ENCODE measurements at places on chromosomes 7 and 10.

GRCh38 chr10:48799341-48800006, 114.8 kb downstream of the WDFY4 start:
- no peak for DNase-seq

DNA sequence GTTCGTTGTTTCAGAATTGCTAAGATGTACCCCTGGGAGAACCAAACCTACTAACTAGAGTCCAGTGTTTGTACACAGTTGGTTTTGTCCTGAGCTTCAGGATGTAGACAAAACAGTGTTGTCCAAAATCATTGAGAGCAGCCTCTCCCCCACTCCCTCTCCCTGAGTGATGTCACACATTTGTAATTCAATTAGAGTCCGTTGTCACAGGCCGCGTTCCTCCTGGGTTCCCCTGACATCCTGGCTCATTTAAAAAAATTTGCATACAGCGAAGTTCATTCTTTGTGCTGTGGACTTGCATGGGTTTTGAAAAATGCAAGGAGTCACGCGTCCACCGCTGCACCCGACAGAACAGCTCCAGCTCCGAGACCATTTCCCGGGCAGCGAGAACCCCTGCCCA, 10.3 kb downstream of the GRIFIN start:
- no peak for DNase-seq

DNA sequence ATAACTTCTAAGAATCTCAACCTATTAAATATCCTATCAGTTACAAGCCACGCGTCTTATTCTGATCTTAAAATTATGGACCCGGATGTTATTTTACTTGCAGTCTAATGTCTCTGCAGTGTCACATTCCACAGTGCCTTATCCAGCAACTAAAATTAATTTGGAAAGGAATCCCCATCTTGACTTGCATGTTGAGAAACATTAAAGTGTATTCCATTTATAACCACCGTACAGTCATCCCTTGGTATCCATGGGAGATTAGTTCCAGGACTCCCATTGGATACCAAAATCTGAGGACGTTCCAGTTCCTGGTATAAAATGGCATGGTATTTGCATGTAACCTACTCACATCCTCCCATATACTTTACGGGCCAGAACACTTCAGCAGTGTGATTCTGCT, 194.7 kb downstream of the ARHGAP21 start:
- DNase-seq: no peak

GRCh38 chr10:25531457-25532061, 356.8 kb downstream of the GPR158 start:
- no peak for DNase-seq

DNA sequence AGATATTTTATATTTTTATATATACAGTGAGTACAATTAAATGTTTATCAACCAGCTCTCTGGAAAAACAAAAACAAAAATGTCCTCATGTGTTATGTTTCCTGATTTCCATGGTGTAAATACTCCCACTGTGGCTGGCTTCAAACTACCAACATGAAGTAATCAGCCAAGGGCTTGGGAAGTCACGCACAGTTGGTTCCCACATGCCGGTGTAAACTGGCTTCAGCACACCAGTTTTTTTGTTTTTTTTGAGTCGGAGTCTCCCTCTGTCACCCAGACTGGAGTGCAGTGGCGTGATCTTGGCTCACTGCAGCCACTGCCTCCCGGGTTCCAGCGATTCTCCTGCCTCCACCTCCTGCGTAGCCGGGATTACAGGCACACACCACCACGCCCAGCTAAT, 11.8 kb downstream of the OSBPL3 start:
- DNase-seq: no peak

- no peak for DNase-seq
These were observed 17.6 kb downstream of the BCCIP start for GRCh38 chr10:125840955-125841354.

DNA sequence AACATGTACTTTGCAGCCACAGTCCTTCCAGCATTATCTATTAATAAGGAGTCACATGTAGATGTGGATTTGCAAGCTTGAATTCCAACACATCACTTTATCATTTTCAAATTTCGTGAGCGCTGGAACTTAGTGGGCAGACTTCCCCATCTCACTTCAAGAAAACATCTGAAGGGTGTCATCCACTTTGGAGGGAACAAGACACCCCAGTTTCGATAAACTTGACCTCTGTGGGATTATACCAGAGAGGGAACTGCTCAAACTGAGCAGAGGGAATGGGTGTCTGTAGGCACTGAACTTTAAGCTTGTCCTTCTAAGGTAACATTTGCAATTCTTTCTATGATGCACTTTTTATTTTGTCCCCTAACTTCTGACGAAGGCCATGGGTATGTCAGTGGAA, 27.5 kb downstream of the ADRB1 start:
- no peak for DNase-seq

DNA sequence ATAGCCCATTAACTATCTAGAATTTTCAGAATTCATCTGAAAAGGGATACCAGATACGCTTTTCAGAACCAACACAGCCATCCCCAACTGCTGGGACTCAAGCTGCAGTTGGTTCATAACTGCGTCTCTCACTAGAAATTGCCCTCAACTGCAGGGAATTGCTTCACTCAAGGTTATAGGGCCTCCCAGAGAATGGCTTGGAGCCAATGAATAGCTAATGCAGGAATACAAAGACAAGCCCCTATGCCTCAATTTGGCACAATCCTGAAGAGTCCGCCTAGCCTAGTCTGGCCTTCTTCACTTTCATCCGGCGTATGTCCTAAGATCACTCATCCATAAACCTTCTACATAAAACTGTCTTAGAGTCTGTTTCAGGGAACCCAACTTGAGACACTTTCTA, 164.0 kb downstream of the SKAP2 start:
- DNase-seq: no peak

DNA sequence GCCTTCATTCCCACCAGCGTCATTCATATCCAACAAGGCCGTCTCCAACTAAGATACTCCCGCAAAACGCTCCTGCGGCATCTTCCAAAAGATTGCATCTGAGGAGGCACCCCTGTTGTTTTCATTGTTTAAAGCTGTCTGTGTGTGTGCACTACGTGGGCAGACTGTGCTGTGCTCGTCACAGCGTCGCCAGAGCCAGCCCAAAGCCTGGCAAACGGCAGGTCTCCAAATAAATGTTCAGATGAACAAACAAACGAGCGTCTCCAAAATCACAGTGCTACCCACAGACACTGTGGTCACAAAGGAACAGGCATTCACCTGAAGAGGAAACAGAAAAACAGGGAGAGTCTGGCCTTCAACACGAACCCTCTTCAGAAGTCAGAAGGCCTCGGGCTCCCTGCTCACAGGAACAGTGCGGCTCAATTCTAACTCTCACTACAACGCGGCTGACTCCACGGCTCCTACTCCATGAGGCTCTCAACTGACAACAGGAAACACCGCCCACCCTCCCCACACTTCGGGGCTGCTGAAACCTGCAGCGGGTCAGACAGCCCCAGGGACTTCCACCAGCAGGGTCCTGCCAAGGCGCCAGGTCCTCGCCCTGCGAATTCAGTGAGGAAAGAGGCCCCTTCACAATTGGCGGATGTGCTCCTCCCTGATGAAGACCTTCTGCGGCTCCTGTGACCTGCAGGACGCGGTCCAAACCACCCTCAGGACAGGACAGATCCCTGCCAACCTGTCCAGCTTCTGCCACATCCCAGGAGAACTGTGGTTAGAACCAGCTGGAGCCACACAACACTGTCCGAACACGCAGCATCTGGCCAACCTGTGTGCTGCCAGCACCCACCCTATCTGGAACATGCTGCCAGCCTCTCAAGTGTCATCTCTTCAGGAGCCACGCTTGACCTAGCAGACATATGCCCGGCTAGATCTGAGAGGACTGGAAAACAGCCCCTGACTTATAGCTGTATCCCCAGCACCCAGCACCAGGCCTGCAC, 36.1 kb downstream of the MAD1L1 start:
- DNase-seq: no peak

DNA sequence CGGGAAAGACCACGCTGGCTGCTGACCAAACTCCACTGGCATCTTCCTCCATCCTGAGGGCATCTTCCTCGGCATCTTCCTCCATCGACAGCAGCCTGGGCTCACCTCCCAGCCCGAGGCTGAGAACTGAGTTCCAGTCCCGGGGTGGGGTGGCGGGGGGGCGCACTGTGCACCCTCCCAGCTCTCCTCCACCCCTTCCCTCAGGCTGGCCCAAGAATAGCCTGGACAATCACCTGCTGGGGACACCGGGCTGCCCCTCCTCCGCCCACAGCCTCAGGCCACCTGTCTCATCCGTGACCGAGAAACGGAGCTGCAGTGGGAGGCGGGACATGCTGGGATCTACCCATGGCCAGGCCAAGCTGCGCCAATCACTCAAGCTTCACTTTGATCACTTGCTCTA, 37.2 kb downstream of the DIP2C start:
- no peak for DNase-seq

DNA sequence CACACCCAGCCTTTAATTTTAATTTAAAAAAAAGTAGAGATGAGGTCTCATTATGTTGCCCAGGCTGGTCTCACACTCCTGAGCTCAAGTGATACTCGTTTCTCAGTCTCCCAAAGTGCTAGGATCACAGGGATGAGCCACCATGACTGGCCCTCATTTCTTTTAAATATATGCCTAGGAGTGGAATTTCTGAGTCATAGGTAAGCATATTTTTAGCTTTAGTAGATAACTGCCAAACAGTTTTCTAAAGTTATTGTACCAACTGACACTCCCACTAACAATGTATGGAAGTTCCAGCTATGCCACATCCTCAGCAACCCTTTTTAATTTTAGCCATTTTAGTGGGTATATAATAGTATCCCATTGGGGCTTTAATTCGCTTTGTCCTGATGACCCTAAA, 13.8 kb upstream of the PPIF start:
- no peak for DNase-seq

DNA sequence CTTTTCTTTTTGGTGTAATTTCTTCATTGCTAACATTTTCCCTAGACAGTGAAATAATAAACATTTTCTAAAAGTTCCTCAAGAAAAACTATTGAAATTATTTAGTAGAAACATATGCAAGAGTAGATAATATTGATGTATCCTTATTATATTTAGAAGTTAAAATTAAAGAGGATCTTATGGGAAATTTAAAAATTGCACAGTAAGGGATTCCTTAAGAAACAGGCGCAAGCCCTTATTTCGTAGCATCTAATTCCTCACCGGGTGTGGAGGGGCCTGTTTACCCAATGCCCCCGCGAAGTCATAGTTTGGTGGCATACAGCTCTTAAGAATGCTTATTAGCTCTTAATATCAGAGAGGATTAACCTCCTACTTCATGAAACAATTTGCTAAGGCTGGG, 467.1 kb downstream of the DNAJB6 start:
- DNase-seq: no peak

DNA sequence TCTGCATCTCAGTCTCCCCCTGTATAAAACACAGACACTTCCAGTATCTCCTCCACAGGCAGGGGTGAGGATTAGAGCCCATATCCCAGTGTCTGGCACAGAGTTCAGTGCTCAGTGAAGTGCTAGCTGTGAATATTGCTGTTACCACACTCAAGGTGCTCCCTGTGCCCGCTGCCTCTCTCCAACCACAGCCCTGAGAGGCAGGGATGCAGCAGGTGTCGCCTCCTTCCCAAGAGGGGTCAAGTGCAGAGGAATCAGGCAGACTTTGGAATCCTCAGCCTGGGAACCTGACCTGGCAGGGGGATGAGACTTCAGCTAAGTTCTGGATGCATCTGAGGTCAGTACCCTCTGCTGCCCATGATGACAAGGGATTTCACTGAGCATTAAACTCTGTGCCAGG, 163.1 kb downstream of the GFRA1 start:
- no peak for DNase-seq

DNA sequence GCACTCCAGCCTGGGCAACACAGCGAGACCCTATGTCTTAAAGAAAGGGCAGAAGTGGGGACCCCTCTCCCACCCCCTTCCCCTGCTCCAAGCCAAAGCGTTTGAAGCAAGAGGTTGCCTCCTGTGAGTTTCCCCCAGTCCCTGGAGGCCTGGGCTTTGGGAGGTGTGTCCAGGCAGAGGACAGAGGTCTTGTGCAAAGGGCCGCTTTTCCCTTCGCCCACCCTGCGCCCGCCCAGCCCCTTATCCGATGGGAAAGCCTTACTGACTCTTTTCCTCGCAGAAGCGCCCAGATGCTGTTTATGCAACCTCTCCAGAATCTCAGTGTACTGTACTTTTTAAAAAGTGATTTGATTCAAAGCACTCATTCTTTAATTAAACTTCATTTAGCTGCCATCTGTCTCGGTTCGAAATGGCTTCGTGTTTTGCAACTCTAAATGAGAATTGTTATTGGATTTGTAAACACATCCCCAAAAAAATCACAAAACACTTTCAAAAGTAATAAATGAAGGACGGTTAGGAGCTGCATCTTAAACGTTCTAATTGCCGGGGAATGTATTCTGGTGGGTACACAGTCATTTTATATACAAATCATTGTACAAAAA, 50.5 kb upstream of the GTF2I start:
- DNase-seq: no peak

GRCh38 chr10:122376364-122376961, 2.0 kb downstream of the PLEKHA1 start:
- no peak for DNase-seq

GRCh38 chr10:133529576-133529946, 2.4 kb downstream of the CYP2E1 start:
- no peak for DNase-seq

DNA sequence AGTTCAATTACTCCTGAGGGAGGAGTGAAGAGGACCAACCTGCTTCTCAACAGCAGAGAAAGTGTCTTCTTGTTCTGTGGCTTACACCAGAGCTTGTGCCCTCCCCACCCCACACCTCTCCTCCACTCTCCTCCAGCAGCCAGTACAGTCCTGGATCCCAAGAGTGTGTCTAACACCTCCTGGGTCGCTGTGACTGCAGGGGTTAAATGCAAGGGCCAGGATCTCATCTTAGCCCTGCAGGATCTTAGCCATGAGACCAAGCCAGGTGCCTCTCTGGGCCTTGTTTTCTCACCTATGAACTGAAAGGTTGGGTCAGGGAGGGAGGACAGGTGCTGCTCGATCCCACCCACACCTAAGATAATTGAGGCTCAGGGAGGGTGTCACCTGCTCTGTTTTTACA, 34.5 kb upstream of the MSRB2 start:
- no peak for DNase-seq

DNA sequence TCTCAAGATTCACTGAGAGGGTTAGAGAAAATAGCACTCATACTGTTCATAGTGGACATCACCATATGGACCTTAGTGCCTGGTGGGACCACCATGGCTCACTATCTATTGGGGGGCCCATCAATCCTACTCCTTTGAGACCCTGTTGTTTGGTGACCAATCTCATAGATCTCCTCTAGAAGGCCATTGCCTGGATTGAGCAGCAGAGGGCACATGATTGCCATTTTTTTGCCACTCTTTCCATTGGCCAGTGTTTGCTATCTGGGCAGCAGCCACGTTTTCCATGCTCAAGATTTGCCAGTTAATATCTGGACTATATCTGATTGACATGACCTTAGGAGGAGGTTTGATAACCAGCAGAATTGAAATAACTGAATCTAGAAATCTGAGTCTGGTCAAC, 244.5 kb downstream of the ITGB1 start:
- no peak for DNase-seq

- DNase-seq: no peak
These were observed 98.2 kb upstream of the NEBL start for GRCh38 chr10:20995123-20995987.

GRCh38 chr7:50653981-50654425, 88.8 kb upstream of the DDC start:
- DNase-seq: no peak
